Activated CD8-positive, alpha-beta memory T cell treated with anti-CD3 and anti-CD28 coated beads for 24 hours (primary cell): ENCODE measurements at places on chromosomes 4 and X.

- no peak for DNase-seq
Measured at GRCh38 chrX:67050760-67051159, 411.9 kb upstream of the EDA2R start.

DNA sequence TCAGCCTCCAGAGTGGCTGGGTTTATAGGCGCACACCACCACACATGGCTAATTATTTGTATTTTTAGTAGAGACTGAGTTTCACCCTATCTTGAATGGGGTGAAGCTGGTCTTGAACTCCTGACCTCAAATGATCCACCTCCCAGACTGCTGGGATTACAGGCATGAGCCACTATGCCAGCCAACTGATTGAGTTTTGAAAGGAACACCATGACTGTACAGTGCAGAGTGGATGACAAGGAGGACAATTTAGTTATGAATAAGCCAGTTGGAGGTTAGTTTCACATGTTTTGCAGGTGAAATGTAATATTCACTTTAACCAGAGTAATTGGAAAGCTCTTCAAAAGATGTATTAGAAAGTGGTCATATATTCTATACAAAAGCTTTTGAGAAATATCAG lies 60.8 kb downstream of the PCDH18 start:
- no peak for DNase-seq

DNA sequence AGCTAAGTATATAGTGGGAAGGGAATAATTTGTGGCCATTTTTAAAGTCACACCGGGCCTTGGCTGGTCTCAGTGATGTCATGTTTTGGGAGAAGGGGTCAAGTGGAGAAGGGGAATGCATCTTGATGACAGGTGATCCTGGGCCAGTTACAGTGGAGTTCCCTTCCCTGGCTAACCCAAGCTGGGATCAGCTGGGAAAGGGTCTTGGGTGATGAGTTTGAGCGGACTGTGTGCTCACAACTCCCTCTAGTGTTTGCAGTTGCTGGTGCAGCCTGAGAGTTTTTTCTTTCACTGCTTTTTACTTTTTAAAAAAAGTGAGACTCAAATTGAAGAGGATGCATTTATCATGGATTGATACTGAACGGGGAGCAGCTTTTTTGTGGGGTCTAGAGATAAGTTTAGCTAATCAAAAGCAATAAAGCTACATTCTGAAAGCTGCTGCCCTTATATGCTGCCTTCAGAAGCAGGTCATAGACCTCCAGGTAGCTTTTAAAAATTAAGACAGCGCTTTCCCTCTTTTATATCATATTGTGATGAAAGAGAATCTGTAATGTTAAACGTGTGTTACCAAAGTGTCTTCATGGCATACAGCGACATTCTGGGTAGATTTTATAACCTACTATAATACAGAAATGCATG lies 164.7 kb downstream of the DCLK2 start:
- DNase-seq: no peak

DNA sequence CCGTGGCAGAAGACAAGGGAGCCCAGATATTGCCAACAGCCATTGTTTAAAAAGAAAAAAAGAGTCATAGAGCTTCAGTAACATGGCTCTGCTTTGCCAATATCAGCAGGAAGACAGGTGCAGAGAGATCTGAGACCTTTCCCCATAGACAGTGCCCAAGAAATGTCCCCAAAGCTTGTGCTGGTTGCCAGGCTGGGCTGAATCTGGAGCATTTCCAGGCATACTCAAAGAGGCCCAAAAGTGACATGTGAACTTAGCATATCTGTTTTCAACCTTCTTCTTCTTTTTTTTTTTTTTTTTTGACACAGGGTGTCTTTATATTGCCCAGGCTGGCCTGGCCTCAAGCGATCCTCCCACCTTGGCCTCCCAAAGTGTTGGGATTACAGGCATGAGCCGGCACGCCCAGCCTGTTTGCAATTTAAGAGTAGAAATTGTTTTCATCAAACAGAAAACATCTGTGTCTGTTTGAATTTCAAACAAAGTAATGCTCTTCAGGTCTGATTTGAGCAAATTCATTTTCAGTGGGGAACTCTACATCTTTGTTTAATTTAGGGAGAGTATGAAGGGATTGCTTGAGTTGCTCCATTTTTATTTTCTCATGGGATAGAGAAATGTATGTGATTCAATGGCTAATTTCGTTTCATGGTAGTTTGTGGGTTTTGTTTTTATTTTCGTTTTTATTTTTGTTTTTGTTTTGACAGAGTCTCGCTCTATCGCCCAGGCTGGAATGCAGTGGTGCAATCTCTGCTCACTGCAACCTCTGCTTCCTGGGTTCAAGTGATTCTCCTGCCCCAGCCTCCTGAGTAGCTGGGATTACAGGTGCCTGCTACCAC lies 56.6 kb upstream of the RBM47 start:
- no peak for DNase-seq

GRCh38 chr4:181018913-181019312 lies 1224.3 kb upstream of the TENM3 start:
- no peak for DNase-seq

GRCh38 chr4:81436096-81436495 lies 35.6 kb downstream of the RASGEF1B start:
- DNase-seq: no peak

- no peak for DNase-seq
Measured at GRCh38 chr4:76747563-76747962, 150.4 kb downstream of the SOWAHB start.

GRCh38 chrX:68429216-68429615 lies 4.1 kb downstream of the OPHN1 start:
- no peak for DNase-seq

GRCh38 chr4:25749150-25749794 lies 93.6 kb downstream of the SLC34A2 start:
- no peak for DNase-seq

GRCh38 chrX:70508296-70508911 lies 63.8 kb downstream of the DLG3 start:
- DNase-seq: no peak

DNA sequence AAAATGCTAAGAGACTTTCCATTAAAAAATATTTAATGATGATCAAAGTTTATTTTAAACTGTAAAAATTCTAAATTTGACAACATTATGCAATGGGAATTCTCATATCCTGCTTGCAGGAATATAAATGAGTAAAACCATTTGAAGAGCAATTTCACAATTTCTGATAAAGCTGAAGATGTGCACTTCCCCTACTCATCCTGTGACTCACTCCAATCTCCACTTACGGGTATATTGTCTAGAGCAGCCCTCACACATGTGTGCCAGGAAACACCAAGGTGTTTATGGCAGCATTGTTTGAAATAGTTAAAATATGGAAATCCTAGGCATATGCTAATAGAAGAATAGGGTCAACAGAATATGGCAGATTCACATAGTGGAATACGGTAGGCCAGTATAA lies 158.4 kb downstream of the PDHA2 start:
- no peak for DNase-seq

DNA sequence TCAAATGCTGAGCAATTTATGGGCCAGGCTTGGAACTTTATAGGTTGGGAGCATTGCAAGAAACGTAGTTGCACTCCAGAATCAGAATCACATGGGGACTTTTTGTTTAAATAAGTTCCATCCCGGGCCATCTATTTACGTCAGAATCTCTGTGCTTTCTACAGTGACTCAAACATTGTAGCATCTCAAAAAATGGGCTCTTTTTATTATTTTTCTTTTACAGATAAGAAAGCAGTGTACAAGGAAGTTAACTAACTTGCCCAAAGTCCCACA lies 10.2 kb downstream of the CC2D2A start:
- no peak for DNase-seq

DNA sequence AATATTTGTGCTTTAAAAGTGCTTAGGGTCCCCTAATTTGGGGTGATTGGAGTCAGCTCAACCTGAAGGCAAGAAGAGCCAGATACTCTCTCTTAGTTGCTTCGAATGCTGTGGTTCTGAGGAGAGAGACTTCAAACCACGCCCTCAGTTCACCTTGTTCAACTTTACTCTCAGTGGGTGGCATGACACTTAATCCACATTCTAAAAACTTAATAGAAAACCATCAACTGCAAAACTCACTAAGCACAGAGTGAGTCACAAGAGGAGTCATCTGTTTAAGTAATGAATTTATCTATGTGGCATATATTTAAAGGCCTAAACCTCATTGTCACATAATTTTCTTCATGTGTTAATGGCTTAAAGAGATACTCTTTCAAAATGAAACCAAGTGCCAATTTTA lies 99.5 kb upstream of the SLC4A4 start:
- no peak for DNase-seq

DNA sequence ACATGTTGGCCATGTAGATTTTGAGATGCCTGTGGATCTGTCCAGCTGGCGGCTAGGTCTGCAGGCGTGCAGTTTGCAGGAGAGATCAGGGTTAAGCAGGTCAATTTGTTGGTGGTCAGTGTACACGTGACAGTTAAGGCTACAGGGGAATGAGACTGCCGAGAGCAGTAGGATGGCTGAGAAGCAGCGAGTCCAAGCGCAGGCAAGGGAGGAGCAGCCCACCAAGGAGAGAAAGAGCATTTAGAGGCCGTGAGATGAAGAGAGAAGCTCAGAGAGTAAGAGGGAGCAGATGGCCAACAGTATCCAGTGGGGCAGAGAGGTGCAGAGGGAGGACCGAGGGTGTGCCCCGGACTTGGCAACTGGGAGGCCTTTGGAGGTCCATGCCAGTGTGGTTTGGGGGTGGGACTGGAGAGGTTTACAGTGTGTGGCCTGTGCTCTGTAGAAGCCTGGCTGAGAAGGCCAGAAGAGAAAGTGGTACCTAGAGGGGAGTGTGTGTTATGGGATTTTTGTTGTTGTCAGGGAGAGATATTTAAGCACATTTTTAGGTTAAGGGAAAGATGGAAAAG lies 18.4 kb downstream of the SNX25 start:
- DNase-seq: no peak

DNA sequence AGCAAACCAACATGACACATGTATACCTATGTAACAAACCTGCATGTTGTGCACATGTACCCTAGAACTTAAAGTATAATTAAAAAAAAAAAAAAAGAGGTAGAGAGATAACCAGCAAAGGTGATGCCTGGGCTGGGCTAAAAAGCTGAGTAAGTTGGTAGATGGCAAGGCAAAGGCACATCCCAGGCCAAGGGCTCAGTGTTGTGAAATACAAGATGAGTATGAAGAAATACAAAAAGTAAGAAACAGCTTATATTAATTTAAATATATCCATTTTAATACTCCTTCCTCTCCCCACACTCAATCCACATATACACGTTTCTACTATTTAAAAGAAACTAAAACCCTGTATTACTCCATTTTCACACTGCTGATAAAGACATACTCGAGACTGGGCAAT lies 25.8 kb downstream of the TEC start:
- DNase-seq: no peak

GRCh38 chr4:111537871-111538270 lies 607.4 kb upstream of the FAM241A start:
- DNase-seq: no peak

- no peak for DNase-seq
Measured at GRCh38 chr4:152468408-152468807, 67.5 kb downstream of the FBXW7 start.
